CD4-positive, CD25-positive, alpha-beta regulatory T cell (primary cell): ENCODE measurements at places on chromosomes 2 and 18. TPM values are rescaled to one million over a fixed set of nuclear protein-coding genes. Genes with fewer than 3 reads are reported as not detected.
A peak's percentile ranks its signal among the peaks of the same experiment; 100 is the strongest.

DNA sequence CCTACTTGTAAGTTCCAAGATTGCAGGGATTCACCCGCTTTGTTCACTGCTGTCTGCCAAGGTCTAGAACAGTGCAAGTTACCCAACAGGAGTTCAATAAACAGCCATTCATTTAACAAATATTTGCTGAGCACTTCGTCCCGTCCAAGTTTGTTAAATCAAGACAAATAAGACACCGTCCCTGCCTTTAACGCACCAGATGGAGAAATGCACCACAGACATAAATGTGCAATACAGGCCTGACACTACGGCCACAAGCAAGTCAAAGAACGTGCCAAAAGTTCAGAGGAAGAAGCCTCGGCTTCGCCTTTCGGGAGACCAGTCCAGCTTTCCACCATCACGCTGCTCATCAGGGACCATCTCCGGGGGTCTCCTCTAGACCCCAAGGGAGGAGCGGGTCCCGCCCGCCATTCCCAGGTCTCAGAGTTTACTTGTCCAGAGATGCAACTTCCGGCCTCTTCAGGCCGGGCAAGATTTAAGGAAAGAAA is 429 bp downstream of the C2orf76 start:
- no peak for DNase-seq

AGXT gene
- total RNA-seq = not detected

ATP6V1B1 gene
- not detected for total RNA-seq

DNA sequence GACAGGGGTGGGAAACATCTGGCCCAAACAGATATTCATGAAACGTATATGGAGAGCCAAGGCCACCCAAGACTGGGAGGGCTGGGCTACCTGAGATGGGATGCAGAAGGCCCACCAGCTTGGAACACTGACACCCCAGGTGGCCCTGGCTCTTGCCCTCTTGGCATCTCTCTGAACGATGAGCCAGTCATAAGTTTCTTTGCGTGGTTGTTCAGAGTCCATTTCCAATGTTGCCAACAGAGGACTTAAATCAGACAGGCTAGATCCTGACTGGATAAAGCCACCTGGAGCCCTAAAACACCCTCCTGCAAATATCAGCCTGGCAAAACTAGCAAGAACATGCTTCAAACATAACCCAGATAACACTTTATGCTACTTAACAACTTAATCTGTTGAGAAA is 42.6 kb downstream of the LPIN2 start:
- no peak for DNase-seq

MERTK gene
- 0.20 TPM for total RNA-seq

- DNase-seq = no peak
These were observed 65.6 kb upstream of the UBXN4 start for GRCh38 chr2:135676031-135676430.

- no peak for DNase-seq
These were observed 106.3 kb upstream of the SEC11C start for GRCh38 chr18:59033359-59033758.

DNA sequence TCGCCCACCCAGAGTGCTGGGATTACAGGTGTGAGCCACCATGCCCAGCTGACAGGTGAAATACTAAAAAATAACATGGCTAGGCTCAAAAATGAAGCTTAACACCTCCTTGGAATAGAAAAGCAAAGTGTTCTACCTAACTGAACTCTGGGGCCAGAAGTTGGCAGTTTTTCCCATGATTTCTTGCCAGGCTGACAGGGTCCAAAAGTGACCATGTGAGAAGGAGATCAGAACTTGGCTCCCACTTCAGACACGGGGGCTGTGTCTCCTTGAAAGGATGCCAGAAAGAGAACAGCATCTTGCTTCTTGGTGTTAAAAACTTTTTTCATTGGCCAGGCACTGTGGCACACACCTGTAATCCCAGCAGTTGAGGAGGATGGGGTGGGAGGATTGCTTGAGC is 47.0 kb downstream of the BMPR2 start:
- no peak for DNase-seq

CXCR1 gene
- total RNA-seq = not detected

GRCh38 chr2:241007111-241007510 is 8.7 kb downstream of the SNED1 start:
- DNase-seq = no peak

CASP10 gene
- 15.1 TPM for total RNA-seq

DNA sequence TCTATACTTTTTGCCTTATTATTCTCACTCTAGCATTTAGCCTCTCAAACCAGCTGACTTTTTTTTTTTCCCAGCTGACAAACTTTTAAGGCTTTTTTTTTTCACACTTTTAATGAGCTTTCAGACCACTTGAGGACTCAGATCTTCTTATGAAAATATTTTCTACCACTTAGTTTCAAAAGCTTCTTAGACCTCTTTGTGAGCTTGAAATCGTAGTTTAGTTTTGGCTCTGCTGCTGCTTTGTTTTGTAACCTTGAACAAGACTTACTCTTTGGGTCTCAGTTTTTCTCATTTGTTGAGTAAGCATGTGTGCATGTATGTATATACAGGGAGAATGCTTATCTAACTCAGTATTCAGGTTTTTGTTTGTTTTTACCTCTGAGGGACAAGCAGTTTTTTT is 3.5 kb downstream of the NBEAL1 start:
- peak; percentile 21 for DNase-seq
